Stimulated activated CD8-positive, alpha-beta memory T cell treated with anti-CD3 and anti-CD28 coated beads, Interleukin-2, amount 100 ng/mL, for 1 hour (primary cell): ENCODE measurements at places on chromosomes 5 and 9.

- DNase-seq, result no peak
Measured at GRCh38 chr5:144304688-144305087, 134.0 kb downstream of the KCTD16 start.

DNA sequence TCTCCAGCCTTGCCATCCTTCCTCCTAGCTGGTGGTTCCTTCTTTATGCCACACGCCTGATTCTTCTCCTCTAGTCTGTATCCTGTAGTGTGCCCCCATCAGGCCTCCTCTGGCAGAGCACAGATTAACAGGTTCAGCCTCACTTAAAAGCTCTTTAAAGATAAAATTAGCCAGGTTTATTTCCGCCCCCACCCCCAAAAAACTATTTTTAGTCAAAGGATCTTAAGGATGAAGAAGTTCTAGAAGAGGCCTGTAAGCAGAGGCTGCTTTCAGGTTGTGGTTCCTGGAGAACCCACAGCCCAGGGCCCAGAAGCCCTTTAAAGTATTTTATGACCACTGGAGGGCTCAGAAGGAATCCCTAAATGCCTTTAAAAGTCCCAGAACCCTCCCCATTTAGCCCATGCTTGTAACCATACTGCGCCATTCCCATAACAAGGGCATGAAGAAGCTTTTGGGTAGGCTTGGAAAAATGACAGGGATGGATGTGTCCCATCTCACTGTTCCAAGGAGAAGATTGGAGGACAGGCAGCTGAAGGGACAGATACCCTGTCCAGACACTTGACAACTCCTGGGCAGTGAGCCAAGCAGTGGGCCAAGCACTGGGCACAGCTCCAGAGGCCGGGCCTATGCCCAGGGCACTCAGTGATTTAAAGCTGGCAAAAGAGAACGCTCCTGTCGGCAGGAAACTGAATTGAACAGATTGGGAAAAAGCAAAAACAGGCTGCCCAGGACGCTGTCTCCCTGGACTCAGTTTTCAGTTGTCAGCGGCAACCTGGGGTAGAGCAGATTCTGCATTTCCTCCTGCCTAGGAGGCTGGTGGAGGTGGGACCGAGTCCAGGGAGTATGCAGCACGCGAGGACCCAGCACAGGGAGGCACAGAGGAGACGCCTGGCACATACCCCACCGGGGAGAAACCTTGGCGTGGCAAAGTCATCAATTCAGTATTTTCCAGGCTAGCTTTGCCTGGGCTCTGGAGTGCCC, 106.3 kb upstream of the SSBP2 start:
- no peak for DNase-seq

GRCh38 chr5:180844432-180844831, 16.6 kb downstream of the ZFP62 start:
- no peak for DNase-seq

GRCh38 chr9:91312717-91313325, 48.9 kb downstream of the AUH start:
- DNase-seq, result no peak

GRCh38 chr5:91499943-91500531, 116.9 kb upstream of the ARRDC3 start:
- DNase-seq, result no peak

GRCh38 chr5:58582019-58582802, 664 bp upstream of the RAB3C start:
- DNase-seq, result no peak

- DNase-seq, result no peak
Measured at GRCh38 chr9:127741831-127742434, 6.8 kb upstream of the TOR2A start.

DNA sequence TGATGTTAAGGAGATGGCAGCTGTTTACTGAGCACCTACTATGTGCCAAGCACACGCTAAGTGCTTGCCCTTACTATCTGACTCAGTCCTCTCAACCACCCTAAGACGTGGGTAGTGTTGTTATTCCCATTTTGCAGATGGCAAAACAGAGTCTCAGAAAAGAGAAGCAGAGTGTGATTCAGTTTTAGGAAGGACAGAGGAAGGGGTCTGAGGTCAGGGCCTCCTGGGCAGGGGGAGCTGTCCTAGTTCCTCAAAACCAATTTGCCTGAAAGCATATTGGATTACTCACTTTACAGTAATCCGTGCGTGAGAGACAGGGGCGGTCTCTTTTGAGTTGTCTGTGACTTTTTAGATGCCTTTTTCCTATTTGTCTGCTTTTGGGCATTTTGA, 23.2 kb downstream of the DNM1 start:
- no peak for DNase-seq

DNA sequence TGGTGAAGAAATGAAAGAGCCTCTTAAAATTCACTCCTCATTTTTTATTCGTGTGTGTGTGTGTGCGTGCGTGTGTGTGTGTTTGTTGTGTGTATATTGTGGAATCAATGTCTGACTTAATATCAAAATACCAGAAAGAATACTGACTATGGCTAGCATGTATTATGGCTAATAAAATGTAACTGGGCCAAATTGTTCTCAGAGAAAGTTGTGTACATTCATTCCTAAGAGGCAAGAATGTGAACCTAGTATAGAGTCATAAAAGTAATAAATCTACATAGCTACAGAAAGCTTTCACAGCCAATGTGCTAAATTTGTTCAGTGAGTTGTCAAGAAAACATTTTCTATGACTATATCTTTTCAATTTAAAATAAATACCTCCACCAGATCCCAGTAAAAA, 211.5 kb downstream of the EBF1 start:
- no peak for DNase-seq

GRCh38 chr5:178462816-178463215, 127.4 kb downstream of the COL23A1 start:
- no peak for DNase-seq

DNA sequence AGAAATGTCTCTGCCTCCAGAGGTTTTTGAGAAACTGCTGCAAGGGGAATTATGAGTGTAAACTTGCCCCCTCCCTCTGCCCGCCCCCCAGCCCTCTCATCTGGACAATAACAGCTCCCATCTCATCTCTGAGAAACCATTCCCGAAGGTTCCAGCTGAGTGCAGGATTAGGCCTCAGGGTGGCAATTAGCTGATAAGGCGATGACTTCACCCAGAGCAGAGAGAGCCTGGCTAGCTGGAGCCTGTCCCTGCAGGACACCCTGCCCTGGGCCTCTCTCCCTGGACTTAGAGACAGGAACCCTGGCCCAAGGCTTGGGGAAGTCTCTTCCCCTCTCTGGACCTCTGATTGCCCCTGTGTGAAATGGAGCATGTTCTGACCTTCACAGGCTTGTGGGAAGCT, 45.7 kb upstream of the HAND1 start:
- DNase-seq, result no peak

GRCh38 chr5:14006823-14007520, 62.5 kb upstream of the DNAH5 start:
- no peak for DNase-seq

- no peak for DNase-seq
Measured at GRCh38 chr9:87622923-87623322, 103.0 kb upstream of the CTSL start.

DNA sequence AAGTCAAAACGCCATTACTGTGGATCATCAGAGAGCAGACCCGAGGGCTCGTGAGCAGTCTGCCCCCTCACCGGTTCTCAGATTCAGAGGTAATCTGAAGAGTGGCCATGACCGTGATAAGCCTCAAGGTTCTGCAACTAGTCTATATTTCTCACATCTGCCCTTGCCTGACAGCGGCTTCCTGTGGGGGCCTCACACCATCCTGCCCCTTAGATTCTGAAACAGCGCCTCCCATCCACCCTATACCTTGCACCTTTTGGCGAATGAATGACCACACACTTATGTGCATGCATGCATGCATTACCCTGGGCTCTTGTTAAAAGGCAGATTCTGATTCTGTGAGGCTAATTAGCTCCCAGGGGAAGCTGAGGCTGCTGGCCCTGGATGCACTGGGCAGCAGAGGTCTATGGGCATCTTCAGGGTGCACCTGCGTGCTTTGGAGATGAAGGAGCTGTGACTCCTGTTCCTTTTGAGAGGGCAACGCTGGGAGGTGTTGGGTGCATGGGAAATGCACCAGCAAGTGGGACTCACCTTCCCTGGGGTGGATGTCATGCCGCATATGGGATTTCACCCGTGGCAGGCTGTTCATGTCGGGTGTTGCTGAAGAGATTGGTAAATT, 7.8 kb upstream of the GADD45G start:
- DNase-seq, result no peak

DNA sequence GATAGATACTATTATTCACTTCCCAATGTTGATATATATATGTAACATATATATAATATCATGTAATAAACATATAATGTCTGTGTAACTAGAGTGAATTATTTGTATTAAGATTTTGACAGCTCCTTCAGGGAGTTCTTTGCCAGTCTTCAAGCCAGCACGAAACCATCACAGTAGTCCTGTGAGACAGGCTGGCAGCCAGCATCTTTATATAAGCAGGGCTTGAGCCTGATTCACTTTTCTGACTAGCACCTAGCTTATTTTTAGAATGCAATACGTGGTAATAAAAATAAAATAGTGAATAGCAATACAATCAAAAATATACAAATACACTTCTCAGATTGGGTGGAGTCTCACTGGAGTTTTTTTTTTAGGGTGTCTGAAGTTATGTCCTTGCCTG, 20.7 kb upstream of the GDA start:
- no peak for DNase-seq

DNA sequence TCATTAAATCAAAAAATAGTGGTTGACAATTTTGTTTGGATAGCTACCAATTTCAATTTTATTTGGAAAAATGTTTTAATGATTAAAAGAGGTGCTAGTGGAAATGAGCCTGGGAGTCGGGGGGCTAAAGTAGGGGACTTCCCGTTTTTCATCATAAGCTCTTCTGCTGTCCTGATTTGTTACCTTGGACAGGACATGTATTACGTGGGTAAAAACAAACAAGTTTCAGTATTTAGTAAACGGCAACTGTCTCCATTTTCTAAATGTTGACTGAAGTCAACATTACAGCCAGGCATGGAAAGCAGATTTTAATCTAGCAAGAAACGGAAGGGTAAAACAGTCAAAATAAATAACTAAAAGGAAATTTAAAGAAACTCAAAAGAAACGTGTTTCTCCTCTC, 212.3 kb upstream of the GRAMD2B start:
- no peak for DNase-seq
